ENCODE measurements at places on chromosomes 1 and 21. TPM values are rescaled to one million over a fixed set of nuclear protein-coding genes. Genes with fewer than 3 reads are reported as not detected.
A peak's percentile ranks its signal among the peaks of the same experiment; 100 is the strongest.

GRCh38 chr1:15948595-15949452 lies 27.1 kb downstream of the ZBTB17 start:
- no peak for DNase-seq
- H3K27ac ChIP-seq: peak overlapping the region; percentile 68
- H3K36me3 ChIP-seq: peaks cover 23% of the 10 kb centered on the region
- H3K27me3 ChIP-seq: no peaks in the 10 kb centered on the region
- H3K4me3 ChIP-seq: peak overlapping the region; percentile 51

- H3K27me3 ChIP-seq: no peaks in the 10 kb centered on the region
- no peaks in the 10 kb centered on the region for H3K36me3 ChIP-seq
Observed at GRCh38 chr1:73331726-73332125, 866.2 kb downstream of the LRRIQ3 start.

GRCh38 chr1:236149696-236150228 lies 7.4 kb downstream of the GPR137B start:
- no peak overlapping the region for H3K4me3 ChIP-seq
- H3K27ac ChIP-seq: no peak overlapping the region
- DNase-seq: no peak
- H3K27me3 ChIP-seq: no peaks in the 10 kb centered on the region
- no peaks in the 10 kb centered on the region for H3K4me1 ChIP-seq
- no peaks in the 10 kb centered on the region for H3K36me3 ChIP-seq

GRCh38 chr1:205359771-205360565 lies 3.2 kb upstream of the KLHDC8A start:
- no peak overlapping the region for H3K27ac ChIP-seq
- peaks cover 37% of the 10 kb centered on the region for H3K27me3 ChIP-seq
- no peak for DNase-seq
- no peaks in the 10 kb centered on the region for H3K4me1 ChIP-seq
- no peaks in the 10 kb centered on the region for H3K36me3 ChIP-seq
- no peak overlapping the region for H3K4me3 ChIP-seq

Gene S100A8
- total RNA-seq: not detected

- no peak for DNase-seq
- H3K36me3 ChIP-seq: no peaks in the 10 kb centered on the region
- H3K4me1 ChIP-seq: no peaks in the 10 kb centered on the region
- H3K27me3 ChIP-seq: no peaks in the 10 kb centered on the region
- no peak overlapping the region for H3K27ac ChIP-seq
Observed at GRCh38 chr1:56094168-56094567, 485.2 kb downstream of the PLPP3 start.

Gene SGIP1
- not detected for total RNA-seq

- H3K27me3 ChIP-seq: no peaks in the 10 kb centered on the region
- no peaks in the 10 kb centered on the region for H3K36me3 ChIP-seq
- H3K4me1 ChIP-seq: no peaks in the 10 kb centered on the region
- no peak for DNase-seq
Observed at GRCh38 chr1:188433425-188433824, 1604.7 kb downstream of the PLA2G4A start.

Data from activated CD8-positive, alpha-beta T cell treated with anti-CD3 and anti-CD28 coated beads, Interleukin-2, amount 10 ng/mL, durations not matched to agents 7 days and 5 days (primary cell).